SW 1271 (cell line): ENCODE measurements at places on chromosomes 12 and 14.

- DNase-seq, result no peak
Measured at GRCh38 chr14:51738754-51739153, 87.0 kb downstream of the FRMD6 start.

DNA sequence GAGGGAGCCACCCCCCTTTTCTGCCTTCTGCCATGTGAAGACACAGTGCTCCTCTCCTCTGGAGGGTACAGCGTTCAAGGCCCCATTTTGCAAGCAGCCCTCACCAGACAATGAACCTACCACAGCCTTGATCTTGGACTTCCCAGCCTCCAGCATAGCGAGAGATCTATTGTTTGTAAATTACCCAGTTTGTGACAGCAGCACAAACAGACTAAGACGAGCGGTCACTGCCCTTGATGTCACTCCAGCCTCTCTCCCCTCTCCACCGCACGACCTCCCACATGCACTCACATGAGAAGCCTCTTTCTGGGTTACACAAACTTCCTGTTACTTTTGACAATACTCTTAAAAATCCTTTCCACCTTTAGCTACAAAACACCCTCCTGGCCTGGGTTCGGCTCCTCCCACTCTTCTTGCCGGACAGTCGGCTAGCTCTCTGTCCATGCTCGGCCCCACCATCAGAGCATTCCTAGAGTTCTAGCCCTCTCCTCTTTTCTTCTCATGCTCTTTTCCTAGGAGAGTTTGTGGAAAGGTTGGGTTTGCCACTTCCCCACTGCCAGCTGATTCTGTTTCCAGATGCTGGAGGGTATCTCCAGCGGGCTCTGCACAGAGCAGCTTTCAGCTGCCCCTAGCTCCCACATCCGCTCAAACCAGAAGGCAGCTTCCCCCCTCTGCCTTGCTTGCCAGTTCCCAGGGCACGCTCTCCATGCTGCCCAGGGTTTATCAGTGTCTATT, 124.3 kb downstream of the FOXN3 start:
- DNase-seq, result no peak

- no peak for DNase-seq
Measured at GRCh38 chr12:6569786-6570185, 1.7 kb upstream of the NOP2 start.

GRCh38 chr14:105030836-105031396, 10.0 kb upstream of the CDCA4 start:
- DNase-seq, result no peak

DNA sequence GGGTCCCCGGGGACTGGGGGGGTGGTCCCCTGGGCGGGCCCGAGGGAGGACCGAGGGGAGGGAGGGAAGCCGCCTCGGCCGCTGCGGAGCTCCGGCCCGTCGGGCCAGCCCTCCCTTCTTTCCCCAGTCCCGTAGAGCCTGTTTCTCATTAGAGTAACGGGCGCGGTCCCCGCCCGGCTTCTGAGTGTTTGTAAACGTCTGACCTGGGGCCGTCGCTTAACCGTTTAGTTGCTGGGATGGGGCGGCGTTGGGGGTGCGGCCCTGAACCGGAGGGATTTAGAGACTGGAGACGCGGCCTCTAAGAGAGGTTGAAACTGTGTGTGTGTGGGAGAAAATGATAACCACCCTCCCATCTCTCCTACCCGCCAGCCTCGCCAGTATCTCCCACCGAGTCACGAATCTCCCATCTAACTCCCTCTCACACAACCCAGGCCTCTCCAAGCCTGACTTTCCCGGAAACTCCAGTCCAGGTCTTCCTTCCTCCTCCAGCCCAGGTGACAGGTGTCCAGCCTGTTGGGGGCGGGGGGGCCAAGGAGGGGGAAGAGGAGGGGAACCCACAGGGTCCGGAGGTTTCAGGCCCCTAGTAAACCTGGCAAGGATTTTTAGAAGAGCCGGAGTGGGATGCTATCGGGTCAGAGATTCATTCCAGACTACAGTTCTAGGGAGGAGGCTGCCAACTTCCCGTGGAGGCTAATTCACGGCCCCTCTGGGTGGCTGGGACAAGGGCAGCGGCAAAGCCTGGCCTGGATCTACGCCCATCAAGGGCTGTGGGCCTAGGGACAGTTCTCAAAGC, 1.1 kb upstream of the NFATC4 start:
- DNase-seq, result no peak

DNA sequence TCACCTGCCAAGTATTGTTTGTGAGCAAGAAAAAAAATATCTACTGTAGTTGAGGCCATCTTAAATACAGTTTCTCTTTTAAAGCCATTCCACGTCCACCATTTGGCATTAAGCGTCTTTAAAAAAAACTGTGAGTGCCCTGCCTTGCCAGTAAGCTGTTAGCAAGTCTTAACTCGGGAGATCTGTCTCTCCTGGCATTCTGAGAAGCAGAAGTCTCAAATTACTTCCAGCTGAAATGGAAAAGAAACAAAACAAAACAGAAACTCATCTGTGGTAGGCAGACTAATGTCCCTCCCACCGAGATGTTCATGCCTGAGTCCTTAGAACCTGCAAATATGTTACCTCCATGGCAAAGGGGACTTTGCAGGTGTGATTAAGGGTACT, 126.2 kb downstream of the CRADD start:
- DNase-seq, result no peak

- DNase-seq, result no peak
Measured at GRCh38 chr12:64991121-64991611, 129.9 kb downstream of the WIF1 start.
